Cortex of kidney (tissue), 1 donor: ENCODE measurements at places on chromosomes 3 and 15.

GRCh38 chr3:133970916-133971315, 58.8 kb downstream of the SLCO2A1 start:
- no peak for DNase-seq

- no peak for DNase-seq
Observed at GRCh38 chr15:74809956-74810355, 2.7 kb upstream of the LMAN1L start.

- DNase-seq = no peak
Observed at GRCh38 chr3:183822631-183823030, 2.7 kb downstream of the MAP6D1 start.

GRCh38 chr3:148083526-148084182, 614.0 kb upstream of the AGTR1 start:
- no peak for DNase-seq

DNA sequence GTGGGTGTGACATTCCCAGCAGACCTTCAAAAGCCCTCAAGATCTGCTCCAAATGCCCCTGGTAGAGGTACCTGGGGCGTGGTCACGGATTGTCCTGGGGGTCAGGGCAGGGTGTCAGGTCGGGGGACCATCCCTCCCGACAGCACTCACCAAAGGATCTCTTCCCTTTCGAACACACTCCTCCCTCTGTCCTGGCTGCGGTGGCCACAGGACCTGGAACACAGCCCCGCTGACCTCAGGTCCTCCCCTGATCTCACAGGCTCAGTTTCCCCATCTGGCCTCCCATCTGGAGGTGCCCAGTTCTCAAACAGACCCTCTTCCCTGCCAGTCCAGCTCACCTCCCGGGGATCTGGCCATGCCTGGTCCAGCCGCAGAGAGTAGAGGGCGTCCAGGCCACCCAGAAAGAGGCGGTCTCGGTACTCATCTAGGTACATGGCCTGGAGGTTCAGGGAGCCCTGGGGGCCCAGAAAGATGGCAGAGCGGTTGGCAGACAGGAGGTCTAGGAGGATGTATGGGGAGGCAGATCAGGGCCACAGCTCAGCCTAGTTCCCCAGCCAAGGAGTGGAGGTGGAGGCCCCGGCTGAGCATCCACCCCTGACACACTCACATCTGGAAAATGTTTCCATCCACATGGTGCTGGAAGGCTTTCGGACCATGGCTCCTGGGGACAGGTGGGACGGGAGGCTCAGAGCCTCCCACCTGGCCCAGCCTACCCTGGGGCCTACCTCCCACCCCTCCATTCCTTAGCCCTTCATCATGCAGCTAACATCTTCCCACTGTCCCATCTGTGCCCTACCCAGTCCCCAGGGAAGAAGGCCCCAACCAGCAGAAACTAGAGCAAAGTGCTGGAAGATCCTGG, 2.3 kb downstream of the SEMA3G start:
- DNase-seq = no peak

- DNase-seq = no peak
Observed at GRCh38 chr3:35710554-35710953, 71.2 kb downstream of the ARPP21 start.
